ENCODE measurements at places on chromosomes 1 and 21.
A peak's percentile ranks its signal among the peaks of the same experiment; 100 is the strongest.

GRCh38 chr1:3237994-3238702, 169.1 kb downstream of the PRDM16 start:
- DNase-seq, result no peak

- DNase-seq, result no peak
Observed at GRCh38 chr1:3473381-3473844, 18.9 kb downstream of the ARHGEF16 start.

- no peak for DNase-seq
Observed at GRCh38 chr1:222195857-222196256, 352.0 kb downstream of the HHIPL2 start.

DNA sequence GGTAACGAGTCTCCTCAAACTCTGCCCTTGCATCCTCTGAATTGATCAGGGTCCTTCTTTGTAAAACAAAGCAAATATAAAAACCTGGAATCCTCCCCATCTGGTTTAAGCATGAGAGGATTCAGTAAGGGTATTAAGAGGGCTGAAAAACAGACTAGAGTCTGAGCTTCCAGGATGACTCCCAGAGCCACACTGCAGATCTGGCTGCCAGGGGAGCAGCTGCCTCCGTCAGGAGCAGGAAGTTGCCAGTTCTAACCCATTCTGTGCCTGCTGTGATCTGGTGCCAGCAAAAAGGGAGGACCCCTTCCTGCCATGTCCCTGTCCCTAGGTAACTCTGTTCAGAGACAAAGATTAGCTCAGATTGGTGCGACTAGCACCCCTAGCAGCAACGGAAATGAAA, 27.5 kb downstream of the SERTAD4 start:
- DNase-seq, result no peak

GRCh38 chr1:29269382-29269781, 33.1 kb downstream of the PTPRU start:
- no peak for DNase-seq

DNA sequence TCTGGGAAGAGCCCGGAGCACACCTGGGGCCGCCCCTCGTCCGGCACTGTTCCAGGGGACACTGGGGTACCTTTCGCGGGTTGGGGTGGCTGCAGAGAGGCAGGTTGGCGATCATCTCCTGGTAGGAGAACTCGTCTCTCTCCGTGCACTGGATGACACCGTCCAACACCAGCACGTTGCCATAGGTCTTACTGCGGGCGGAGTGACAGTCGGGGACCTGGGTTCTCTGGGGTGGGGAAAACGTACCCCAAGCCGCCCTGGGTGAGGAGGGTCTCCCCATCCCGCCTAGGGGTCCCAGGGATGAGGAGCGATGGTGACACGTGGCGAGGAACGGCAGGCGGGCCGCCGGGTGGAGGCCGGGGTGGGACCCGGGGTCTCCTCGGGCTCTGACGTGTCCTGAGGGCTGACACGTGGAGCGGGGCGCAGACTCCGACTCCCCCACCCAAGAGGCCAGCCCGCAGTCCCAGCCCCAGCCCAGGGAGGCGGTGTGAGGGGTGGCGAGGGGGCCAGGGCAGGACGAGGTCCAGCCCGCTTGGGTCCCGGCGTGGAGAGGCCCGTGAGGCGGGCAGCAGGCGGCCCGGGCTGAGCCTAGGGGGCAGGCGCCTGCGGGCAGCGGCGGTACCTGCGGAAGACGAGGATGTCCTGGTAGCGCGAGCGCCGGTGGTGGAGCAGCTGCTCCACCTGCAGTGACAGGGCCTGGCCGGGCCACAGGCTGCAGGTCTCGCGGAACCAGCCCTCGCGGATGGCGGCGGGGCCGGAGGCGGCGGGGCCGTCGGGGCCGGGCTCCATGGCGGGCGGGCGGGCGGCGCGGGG, 457 bp downstream of the SRM start:
- peak; percentile 15 for DNase-seq

- no peak for DNase-seq
Observed at GRCh38 chr1:59243978-59244377, 52.9 kb upstream of the FGGY start.

GRCh38 chr1:110916669-110917306, 43.8 kb downstream of the CD53 start:
- DNase-seq, result no peak

- DNase-seq, result no peak
Observed at GRCh38 chr21:17848228-17848627, 29.1 kb upstream of the C21orf91 start.

- no peak for DNase-seq
Observed at GRCh38 chr1:203929741-203930309, 68.4 kb downstream of the SNRPE start.

- DNase-seq, result no peak
Observed at GRCh38 chr1:92903765-92904164, 57.5 kb downstream of the DIPK1A start.

DNA sequence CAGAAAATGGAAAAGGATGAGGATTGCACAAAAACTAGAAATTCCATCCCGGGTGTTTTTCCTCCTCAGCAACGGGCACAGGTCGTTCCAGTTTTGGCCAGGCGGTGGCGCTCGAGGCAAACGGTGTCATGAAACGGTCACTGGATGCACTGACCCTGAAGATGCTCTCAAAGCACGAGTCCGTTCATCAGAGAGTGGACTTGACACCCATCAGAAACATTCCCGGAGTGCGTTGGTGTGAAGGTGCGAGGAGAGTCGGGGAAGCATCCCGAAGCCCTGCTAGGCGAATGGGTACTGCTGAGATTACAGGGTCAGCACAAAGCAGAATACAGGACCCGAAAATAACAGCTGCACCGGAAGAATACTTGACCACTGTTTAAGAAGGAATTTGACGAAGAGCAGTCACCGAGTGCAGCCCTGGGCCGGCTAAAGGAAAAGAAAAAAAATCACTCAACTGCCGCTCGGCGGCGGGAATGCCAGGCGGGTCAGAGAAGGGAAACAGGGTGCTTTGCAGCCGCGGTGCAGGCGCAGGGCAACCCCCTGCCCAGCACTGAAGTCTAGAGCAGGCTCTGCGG, 71.7 kb upstream of the ETS2 start:
- peak; percentile 77 for DNase-seq

- no peak for DNase-seq
Observed at GRCh38 chr1:30473922-30474817, 249.2 kb downstream of the MATN1 start.

DNA sequence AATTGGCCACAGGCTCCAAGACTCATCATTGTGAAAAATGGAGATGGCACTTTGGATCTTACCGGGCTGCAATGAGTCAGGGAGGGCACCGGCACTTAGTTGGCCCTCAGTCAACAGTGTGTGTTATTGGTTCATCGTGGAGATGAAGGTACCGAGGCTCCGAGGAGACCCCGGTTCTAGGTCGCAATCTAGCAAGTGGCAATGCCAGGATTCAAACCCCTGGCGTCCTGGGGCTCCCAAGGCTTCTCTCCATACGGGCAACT, 49.0 kb upstream of the ACOT11 start:
- DNase-seq, result no peak

GRCh38 chr1:65959896-65960567, 167.3 kb downstream of the PDE4B start:
- DNase-seq, result no peak

GRCh38 chr1:205812271-205812877, 624 bp downstream of the SLC41A1 start:
- DNase-seq, result no peak

GRCh38 chr1:45536886-45537285, 13.7 kb upstream of the AKR1A1 start:
- DNase-seq, result no peak

DNA sequence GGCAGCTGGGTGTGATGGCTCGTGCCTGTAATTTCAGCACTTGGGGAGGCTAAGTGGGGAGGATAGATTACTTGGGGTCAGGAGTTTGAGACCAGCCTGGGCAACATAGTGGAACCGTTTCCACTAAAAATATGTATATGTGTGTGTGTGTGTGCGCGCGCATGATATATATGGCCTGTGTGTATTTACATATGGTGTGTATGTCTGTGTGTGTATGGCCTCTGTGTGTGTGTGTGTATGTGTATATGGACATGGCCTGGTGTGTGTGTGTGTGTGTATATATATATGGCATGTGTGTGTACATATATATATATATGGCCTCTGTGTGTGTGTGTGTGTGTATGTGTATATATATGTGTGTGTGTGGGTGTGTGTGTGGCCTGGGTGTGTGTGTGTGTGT, 16.0 kb upstream of the SLC2A7 start:
- DNase-seq, result no peak

GRCh38 chr1:88098881-88099280, 585.2 kb upstream of the PKN2 start:
- DNase-seq, result no peak
